ENCODE measurements at places on chromosomes 6 and 20.

GRCh38 chr6:109237077-109237985, 142.0 kb downstream of the CEP57L1 start:
- DNase-seq: no peak

GRCh38 chr6:168607272-168608112, 166.5 kb downstream of the SMOC2 start:
- DNase-seq: no peak

GRCh38 chr20:582204-582603, 27.9 kb downstream of the TCF15 start:
- no peak for DNase-seq

DNA sequence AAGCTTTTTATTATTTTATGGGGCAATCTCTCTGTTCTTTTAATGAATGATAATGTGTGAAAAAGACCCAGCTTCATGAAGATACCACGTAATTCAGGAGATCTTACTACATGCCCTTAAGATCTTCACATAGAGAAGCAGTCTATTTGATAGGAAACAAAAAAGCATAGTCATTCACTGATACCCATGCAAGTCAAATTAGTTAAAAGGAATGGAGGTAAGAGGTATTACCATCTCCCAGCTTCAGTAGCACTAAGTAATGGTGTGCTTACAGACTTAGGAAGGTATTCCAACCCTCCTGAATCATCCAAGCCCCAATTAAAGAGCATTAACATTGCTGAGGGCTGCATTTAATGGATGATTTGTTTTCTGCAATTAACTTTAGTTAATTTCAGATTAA, 364.7 kb downstream of the SYNE1 start:
- DNase-seq: no peak

GRCh38 chr6:165663377-165663735, 315 bp upstream of the PDE10A start:
- no peak for DNase-seq

- no peak for DNase-seq
Observed at GRCh38 chr6:149081281-149081680, 236.2 kb upstream of the TAB2 start.

DNA sequence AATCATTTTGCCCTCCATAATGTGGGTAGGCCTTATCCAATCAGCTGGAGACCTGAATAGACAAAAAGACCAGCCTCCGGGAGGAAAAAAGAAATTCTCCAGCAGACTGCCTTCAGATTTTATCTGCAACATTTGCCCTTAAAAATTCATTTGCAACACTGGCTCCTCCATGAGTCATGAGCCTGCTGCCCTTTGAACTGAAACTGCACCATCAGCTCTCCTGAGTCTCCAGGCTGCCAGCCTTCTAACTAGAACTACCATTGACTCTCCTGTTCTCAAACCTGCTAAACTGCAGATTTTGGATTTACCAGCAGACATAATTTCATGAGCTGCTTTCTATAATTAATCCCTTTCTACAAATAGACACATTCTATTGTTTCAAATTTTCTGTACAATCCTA, 223.9 kb upstream of the THEMIS start:
- no peak for DNase-seq

DNA sequence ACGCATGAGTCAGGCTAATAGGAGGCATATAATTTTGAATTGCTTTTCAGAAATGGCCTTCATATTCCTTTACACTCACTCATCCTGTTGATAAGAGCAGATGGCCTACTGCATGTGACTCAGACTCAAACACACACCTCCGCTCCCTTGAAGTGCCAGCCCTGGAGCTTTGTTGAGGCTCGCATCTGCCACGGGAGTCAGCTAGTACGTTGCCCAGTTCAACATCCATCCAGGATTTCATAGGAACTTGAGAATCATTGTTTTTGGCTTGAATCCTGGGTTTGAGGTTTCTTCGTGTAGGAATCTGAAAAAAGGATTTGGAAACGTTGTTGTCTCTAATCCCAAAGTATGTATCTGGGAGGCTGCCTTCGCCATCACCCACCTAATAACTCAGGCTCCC, 87.4 kb upstream of the JAG1 start:
- DNase-seq: no peak

GRCh38 chr6:40222354-40222753, 288.1 kb upstream of the MOCS1 start:
- no peak for DNase-seq

DNA sequence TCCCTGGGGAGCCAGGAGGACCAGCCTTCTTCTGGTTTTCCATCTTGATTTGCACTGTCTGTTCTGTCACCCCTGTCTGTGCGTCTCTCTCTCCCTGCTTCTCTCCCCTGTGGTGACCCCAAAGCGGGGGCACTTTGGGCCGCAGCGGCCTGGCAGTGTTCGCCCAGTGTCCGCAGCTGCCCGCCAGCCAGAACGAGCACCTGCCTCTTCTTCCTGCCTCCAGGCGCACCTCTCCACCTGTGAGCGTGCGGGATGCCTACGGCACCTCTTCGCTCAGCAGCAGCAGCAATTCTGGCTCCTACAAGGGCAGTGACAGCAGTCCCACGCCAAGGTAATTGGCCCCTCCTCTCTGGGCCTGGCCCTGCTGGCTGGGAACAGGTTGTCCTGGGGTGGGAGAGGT, 30.8 kb downstream of the SNPH start:
- no peak for DNase-seq

- DNase-seq: no peak
Observed at GRCh38 chr20:23586735-23587525, 18.6 kb upstream of the CST9L start.

DNA sequence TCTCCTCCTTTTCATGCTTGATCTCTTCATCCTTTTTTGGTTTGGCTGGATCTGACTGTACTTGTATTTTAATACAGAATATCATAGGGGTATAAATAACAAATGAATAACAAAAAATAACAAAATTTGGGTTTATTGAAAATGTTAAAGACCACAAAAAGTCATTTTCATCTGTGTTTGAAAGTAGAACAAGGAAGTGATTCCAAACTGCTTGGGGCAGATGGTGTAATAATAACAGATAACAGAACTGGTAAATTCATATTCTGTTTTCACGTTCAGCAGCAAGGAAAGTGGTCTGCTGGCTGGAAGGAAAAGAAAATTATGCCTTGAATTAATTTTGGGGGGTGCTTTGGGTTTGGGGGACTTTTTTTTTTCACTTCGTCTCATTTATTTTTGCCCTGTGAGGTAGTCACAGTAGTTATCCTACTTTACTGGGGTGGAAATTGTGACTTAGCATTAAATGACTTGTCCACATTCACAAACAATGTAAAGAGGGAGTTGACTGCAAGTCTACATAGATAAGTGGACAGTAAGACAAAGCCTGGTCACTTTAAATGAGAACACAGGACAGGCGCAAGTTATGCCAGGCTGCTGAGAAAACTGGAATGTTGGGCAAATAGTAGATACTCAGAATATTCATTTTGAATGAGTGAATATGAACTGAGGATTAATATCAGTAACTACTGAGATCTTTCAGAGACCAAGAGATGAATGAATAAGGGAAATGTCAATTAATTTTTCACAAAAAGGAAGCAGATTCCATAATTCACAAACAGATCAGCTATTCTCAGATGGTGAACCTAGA, 193.9 kb upstream of the CITED2 start:
- DNase-seq: no peak

Measured in GM18507 (cell line).